ENCODE measurements at places on chromosomes 3 and 15.

GRCh38 chr3:18680758-18681157 lies 255.6 kb upstream of the SATB1 start:
- DNase-seq = no peak

DNA sequence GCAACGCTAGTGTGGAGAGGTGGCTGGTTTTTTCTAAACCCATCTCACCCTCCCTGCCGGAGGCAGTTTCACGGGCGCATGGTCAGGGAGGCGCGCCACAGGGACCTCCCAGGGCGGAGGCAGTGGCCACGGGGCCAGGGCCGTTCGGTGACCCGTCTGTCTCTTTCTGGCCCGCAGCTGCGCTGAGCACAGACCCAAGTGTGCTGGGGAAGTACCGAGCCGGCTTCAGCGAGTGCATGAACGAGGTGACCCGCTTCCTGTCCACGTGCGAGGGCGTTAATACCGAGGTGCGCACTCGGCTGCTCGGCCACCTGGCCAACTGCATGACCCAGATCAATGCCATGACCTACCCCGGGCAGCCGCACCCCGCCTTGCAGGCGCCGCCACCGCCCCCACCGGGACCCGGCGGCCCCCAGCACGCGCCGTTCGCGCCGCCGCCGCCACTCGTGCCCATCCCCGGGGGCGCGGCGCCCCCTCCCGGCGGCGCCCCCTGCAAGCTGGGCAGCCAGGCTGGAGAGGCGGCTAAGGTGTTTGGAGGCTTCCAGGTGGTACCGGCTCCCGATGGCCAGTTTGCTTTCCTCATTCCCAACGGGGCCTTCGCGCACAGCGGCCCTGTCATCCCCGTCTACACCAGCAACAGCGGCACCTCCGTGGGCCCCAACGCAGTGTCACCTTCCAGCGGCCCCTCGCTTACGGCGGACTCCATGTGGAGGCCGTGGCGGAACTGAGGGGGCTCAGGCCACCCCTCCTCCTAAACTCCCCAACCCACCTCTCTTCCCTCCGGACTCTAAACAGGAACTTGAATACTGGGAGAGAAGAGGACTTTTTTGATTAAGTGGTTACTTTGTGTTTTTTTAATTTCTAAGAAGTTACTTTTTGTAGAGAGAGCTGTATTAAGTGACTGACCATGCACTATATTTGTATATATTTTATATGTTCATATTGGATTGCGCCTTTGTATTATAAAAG lies 1.8 kb downstream of the HES1 start:
- DNase-seq = peak; percentile 58

DNA sequence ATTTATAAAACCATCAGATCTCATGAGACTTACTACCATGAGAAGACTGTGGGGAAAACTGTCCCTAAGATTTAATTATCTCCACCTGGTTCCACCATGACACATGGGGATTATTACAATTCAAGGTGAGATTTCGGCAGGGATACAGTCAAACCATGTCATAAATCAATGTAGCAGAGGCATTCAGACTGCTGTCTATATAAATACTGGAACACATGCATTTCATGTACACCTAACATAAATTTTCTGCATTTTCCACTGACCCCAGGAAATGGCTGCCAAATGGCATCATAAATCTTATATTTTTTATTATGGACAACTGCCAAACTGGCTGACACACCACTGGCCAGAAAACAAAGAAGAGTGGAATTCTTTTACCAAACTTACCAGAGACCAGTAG lies 755.1 kb upstream of the EPHA6 start:
- DNase-seq = no peak

DNA sequence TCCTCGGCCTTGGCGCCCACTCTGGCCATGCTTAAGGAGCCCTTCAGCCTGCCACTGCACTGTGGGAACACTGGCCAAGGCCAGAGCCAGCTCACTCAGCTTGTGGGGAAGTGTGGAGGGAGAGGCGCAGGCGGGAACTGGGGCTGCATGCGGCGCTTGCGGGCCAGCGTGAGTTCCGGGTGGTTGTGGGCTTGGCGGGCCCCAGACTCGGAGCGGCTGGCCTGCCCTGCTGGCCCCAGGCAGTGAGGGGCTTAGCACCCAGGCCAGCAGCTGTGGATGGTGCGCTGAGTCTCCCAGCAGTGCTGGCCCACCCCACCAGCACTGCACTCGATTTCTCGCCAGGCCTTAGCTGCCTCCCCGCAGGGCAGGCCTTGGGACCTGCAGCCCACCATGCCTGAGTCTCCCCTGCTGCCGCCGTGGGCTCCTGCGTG lies 13.1 kb upstream of the UBP1 start:
- DNase-seq = no peak

DNA sequence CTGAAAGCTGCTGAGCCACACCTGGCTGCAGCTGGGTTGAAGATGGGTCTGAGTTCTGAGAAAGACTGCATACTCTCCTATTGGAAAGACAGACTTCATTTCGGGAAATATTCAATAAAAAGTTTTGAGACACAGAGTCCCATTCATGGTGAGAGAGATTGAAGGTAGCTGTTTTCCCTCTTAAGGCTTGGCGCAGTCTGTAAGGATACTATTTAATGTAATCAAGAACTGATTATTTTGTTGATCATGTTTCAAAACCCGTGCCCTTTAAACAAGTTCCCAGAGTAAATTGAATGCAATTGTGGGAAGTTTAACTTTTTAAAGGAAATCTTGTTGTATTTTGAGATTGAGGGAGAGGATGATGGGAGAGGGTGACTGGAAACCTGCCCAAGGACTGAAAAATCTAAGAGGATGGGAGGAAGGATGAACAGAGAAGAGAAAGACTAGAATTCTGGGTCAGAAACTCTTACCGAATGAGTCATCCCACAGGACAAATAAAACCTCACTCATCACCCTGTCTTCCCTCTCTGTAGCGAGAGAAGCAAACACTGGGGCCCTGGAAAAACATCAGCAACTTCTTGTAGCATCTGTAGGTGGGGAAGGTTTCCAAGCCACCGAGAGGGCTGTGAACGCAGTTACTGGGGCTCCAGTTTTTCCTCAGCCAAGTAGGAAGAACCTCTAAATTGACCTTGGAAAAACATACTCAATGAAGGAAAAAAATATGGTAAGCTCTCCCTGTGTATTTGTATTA lies 193.2 kb upstream of the TPRG1 start:
- DNase-seq = no peak

- no peak for DNase-seq
These were observed 309.2 kb downstream of the MAGI1 start for GRCh38 chr3:65729555-65729954.

GRCh38 chr3:38022896-38023709 lies 6.3 kb downstream of the PLCD1 start:
- DNase-seq = no peak

GRCh38 chr3:122794779-122795673 lies at the start of gene SLC49A4:
Gene SLC49A4 (plus strand): TSS chr3:122795069. CDS start chr3:122795193, 124 bp downstream.
- peak; percentile 77 for DNase-seq

DNA sequence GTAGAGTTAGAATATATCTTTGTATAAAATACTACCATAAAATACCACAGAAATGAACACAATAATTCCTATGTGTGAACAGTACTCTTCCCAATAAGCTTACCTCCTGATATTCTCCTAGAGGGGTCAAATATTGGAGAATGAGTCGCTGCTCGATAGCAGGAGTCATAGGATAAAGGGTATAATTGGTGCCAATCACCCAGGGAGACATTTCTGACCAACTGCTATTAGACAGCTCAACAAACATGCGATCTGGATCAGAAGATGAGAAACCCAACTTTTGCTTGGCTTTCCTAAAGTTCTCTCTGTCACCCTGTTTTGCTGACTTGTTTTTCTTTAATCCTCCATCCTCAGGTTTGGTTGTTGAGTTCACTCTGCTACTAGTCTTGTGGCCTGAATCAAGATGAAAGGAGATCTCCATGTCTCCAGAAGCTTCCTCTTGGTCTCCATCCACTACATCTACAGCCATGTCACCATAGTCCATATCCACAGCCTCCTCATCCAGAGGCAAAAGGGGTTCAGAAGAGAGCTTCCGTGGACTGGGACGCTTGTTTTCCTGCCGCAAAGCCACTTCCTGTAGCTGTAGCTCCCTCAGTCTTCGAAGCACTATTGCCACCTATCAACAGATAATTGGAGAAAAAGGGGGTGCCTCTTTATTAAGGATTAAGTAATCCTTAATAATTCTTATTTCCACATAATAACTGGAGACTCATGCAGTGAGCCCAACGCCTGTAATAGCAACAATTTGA lies 50.4 kb downstream of the RBM15B start:
- DNase-seq = no peak

DNA sequence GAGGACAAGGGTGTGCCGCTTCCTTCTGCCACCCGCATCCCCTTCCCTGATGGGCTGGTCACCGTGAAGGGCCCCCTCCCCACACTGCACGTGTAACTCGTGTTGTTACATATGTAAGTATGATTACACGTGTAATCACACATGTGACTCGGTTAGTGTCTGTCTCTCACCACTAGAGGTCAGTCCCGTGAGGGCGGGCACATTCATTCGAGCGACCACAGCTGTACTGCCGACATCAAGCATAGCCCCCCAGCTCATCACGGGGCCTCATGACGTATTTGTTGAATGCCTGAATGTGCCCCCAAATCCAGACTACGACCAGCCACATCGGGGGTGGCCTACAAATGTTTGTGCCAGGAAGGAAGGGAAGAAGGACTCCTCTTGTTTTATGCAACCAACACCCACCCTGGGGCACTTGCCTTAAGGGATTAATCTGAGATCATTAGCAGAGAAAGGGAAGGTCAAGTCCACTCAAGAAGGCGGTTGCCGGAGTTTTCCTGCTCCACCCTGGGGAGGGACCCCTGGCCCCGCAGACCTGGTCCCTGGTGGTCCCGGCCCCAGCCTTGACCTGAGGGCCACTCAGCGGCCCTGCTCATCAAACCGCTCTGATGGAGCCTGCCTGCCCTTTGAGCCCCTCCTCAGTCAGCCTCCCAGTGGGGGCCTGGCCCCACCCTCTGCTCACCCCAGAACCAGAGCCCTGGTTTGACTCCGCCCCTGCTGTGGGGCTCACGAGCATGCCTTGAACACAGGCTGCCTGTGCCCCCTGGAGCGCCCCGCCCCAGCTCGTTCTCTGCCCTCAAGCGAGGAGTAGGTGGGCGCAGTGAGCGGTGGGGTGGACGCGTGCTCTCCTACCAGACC lies 52.8 kb downstream of the RGMA start:
- peak; percentile 57 for DNase-seq

GRCh38 chr3:14418296-14419250 lies 16.2 kb downstream of the SLC6A6 start:
- DNase-seq = no peak

GRCh38 chr3:130975251-130975650 lies 51.4 kb downstream of the ASTE1 start:
- DNase-seq = no peak

DNA sequence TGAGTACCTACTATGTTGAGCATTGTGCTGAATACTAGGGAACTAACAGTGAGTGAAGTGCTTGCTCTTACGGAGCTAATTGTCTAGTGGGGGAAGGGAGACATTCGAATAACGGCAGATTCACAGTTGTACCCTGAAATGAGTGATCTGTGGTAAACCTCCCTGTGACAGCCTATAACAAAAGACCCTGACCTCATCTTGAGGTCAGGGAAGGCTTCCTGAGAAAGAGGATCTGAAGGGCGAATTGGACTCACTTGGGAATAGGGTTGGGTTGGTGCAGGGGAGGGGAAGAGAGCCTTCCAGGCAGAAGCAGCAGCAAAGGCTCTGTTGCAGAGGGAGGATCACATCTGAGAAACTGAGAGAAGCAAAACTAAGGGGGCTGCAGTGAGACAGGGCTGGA lies 13.2 kb downstream of the HPS3 start:
- DNase-seq = no peak

DNA sequence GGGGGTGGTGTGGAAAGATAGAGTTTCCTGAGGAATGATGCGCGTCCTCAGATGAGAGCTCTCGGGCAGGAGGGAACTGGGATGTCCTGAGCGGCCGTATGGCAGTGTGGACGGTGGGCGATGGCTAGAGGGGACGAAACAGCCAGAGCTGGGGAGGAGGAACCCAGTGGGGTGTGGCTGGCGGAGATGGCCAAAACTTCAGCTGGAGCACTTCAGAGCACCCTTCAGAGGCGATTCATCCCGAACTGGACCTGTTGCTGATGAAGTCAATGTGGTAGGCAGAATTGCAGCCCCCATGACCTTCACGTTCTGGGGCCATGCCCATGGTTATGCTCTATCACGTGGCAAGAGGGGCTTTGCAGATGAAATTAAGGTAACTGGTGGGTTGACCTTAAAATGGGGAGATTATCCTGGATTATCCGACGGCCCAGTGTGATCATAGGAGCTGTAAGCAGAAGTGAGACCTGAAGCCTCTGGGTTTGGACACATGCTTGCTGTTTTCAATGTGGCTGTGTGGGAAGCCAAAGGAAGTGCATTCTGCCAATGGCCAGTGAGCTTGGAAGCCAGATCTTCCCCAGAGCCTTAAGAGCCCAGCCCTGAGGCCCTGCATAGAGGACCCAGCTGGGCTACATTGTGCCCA lies 52.3 kb downstream of the ATP1B3 start:
- DNase-seq = no peak

DNA sequence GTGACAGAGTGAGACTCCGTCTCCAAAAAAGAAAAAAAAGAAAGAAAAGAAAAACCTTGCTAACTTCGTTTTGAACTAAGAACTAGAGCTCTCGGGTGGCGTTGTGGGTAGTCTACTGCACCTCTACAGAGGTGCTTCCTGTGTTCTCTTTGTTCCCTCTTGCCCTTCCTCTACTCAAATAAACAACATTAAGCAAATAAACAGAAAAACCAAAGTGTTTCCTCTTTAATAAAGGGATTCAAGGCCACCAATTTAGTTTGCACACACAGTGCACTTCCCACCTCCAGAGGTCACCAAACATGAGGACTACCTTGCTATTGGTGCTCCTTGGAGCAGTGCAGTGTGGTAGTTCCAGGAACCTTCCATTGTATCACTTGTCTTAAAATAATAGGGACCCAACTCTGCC lies 354.2 kb upstream of the TBL1XR1 start:
- DNase-seq = no peak

DNA sequence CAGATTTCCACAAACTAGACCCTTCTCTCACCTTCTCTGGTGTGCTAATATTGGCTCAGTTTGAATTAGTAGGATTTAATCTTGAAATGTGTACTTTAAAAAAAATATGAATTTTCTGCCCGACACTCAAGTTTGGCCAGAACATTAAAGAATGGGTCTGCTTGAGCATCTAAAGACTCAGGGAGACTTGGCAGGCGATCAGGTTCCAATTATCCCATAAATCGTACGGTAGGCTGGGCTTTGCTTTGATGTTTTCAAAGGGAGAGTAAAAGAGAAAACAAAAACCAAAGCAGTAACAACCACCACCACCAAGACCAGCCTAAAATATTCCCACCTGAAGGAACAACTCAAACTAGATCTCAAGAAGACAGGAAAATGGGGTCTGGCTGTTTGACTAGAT lies 230.8 kb downstream of the EBLN2 start:
- DNase-seq = no peak

- no peak for DNase-seq
These were observed 211.6 kb downstream of the GBE1 start for GRCh38 chr3:81549831-81550230.

GRCh38 chr3:63441262-63441661 lies 163.2 kb downstream of the SYNPR start:
- no peak for DNase-seq

GRCh38 chr3:13839726-13840340 lies 40.0 kb downstream of the WNT7A start:
- DNase-seq = no peak
